Foreskin keratinocyte (primary cell): ENCODE measurements at places on chromosomes 5 and 9.

DNA sequence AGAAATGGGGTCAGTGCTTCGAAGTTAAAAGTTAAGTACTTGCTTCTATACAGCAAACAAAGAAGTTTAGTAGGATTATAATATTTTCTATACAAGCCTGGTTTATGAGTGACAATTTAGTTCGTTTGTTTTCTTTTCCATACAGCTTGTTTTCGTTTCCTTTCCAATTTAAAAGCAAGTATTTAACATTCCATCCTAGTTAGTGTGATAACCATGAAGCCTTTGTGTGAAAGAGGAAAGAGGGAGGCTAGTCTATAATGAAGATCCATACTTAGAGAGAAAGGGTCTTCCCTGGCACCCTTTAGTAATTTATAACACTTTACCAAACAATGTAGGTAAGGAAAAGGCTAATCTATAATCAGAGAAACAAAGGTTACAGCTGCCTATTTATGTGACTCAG lies 51.0 kb downstream of the SLC1A1 start:
- DNase-seq, result no peak

GRCh38 chr5:150398722-150399523 lies 13.8 kb downstream of the CD74 start:
- no peak for DNase-seq

GRCh38 chr5:149550594-149551226 lies 529 bp downstream of the CSNK1A1 start:
- no peak for DNase-seq

DNA sequence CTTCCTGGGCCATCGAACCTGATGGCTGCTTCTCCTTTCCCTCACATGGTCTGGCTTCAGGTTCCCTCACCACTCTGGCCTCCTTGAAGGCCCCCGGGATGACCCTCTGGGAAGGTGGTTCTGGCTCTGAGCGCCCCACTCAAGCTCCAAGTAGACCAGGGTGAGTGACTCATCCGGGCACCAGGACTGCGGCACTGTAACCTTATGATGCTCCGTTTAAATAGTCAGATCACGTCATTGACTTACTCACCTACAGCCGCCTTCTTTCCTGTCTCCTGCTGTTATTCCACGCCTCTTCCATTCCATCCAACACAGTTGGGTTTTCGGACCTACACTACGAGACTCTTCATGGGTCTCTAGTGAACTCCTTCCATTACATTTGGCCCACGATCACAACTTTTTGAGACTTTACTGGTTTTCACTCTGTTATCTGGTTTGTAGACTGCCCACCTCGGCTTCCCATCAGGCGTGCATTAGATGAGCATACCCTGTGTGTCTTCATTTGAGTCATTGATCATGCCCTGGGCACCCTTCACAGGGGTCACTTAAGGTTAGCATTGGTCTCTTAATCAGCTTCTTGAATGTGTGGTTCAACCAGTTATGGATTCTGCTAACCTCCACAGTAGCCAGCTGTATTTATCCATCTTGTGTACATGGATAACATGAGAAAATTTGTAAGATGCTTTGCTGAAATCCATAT lies 138.8 kb upstream of the LMX1B start:
- DNase-seq, result no peak
